Osteocyte (in vitro differentiated cells): ENCODE measurements at places on chromosomes 2 and 18. TPM values are rescaled to one million over a fixed set of nuclear protein-coding genes. Genes with fewer than 3 reads are reported as not detected.
A peak's percentile ranks its signal among the peaks of the same experiment; 100 is the strongest.

- DNase-seq, result no peak
Observed at GRCh38 chr2:241298673-241299072, 16.8 kb downstream of the HDLBP start.

GRCh38 chr2:85727798-85728197, 26.0 kb upstream of the ATOH8 start:
- DNase-seq, result no peak

DNA sequence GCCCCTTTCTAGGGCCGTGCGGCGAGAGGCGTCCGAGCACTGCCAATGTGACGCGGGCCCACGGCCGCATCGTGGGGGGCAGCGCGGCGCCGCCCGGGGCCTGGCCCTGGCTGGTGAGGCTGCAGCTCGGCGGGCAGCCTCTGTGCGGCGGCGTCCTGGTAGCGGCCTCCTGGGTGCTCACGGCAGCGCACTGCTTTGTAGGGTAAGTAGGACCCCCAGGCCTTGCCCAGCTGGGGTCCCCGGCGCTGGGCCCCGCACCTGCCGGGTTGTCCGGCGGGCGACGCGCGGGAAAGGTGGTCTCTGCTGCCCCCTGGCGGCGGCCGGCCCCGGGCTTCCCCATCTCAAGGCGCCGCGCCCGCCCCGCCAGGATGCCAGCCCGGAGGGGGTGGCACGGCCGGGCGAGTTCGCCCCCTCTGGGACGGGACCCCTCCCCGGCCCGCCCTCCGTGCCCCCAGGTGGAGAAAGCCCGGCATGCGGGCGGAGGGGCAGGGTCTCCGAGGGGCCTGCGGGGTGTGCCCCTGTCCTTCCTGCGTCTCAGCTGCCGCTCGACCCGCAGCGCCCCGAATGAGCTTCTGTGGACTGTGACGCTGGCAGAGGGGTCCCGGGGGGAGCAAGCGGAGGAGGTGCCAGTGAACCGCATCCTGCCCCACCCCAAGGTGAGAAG, 1.9 kb downstream of the PRSS56 start:
- no peak for DNase-seq

DNA sequence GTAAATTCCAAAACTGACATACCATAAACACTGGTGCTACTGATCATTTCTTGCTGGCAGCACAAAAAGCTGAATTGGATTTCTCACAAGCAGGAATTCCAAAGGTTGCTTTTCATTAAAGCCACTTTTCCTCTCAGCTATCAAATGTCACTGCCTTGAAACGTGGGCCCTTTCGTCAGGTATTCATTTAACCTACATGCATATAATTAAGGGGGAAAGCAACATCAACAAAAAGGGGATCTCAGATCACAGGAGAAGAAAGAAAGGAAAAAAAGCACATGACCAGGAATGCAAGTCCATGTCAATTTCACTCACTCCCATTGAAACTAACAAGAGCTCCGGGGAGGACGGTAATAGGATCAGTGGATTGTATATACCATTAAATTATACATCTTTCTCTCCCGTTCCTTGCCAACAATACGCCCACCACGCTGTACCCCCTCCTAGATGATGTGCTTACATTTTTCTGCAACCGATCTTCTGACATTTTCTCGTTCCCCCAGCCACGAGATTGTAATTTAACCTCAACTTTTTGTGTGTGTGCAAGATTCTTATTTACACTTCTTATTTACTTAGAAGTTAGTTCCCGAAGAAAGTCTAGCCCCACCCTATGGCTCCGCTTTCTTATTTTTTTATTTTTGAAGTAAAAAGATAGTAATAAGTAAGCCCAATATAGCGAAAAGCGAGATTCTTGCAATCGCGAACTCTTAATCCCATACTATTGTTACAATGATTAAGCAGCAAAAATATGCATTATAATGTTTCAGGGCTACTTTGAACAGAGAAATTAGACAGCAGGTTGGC, 725 bp downstream of the FIGN start:
- no peak for DNase-seq

EML4 gene
- total RNA-seq, result 35.2 and 41.1 TPM in 2 replicates

- no peak for DNase-seq
Observed at GRCh38 chr18:41121116-41121826, 833.8 kb upstream of the PIK3C3 start.

- DNase-seq, result no peak
Observed at GRCh38 chr2:146873646-146874259, 971.1 kb upstream of the ACVR2A start.

- peak; percentile 92 for DNase-seq
Observed at GRCh38 chr2:235135990-235136561, 184.3 kb downstream of the SH3BP4 start.

DNA sequence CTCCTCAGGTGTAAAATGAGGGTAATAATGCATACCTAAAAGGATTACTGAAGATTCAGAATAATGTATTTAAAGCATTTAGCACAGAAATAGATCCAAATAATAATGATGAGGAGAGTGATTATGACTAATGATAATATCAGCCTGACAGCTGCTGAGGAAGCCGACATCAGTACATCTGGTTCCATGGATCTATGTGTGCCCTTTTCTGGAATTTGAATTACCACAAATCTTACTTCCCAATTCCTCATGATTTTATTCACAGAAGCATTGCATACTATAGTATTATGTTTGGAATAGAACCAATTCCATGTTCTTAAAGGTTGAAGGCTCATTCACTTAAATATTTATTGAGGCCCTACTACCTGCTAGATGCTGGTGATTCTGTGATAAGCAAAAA, 248.9 kb upstream of the THUMPD2 start:
- no peak for DNase-seq

GRCh38 chr18:69186162-69186561, 214.5 kb upstream of the DOK6 start:
- DNase-seq, result no peak

DNA sequence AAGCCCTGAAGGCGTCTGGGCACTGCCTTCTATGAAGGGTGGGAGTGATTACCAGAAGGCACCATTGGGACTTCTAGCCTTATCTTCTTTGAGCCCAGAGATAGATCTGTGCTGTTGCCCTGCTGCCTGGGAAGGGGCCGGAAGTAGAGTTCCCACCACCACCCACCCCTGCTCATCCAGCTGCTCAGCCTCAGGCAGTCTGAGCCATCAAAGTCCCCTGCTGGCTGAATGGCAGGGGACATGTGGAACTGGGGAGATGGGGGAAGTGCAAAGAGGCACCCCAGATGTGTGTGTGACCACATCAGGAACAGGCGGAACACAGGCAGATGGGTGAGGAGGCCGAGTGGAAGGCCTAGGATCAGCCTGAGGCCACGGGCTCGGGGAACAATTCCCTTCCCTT, 3.3 kb upstream of the WNT10A start:
- DNase-seq, result no peak

DNA sequence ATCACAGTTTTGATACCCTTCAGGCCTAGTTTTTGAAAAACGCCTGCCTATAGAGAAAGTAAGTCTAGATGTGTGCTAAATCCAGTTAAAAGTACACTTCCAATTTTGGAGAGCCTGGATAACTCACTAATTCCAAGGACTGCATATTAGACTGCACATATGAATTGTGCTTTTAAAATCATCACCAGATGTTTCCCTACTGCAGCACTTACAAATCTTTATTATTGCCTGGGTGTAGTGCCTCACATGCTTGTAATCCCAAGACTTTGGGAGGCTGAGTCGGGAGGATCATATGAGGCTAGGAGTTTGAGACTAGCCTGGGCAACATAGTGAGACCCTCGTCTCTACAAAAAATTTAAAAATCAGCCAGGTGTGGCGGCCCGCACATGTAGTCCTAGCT, 35.9 kb upstream of the HTR2B start:
- no peak for DNase-seq

GKN1 gene
- not detected in 2 replicates for total RNA-seq

- DNase-seq, result no peak
Observed at GRCh38 chr2:182004945-182005520, 19.4 kb downstream of the PPP1R1C start.

GRCh38 chr2:184444623-184445223, 153.6 kb upstream of the ZNF804A start:
- no peak for DNase-seq

DNA sequence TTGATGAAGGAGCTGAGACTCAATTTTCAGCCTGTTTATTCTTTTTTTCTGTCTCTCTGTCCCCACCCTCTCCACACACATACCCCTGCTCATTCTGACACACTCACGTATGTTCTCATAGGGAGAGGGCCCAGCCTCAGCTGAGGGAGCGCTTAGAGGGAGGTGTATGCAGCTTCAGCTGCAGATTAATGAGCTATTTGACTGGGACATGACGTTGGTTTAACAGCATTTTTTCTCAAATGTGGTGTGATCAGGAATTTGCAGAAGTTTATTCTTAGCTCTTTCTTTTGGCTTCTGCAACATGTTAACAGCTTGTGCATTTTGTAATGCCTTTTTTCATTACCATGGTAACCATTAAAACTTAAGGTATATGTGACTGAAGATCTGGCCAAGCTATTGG, 1547.1 kb upstream of the PIK3C3 start:
- DNase-seq, result no peak

TEKT4 gene
- not detected in 2 replicates for total RNA-seq

GRCh38 chr2:19357402-19358241, 801 bp downstream of the OSR1 start:
- peak; percentile 81 for DNase-seq

FIGN gene
- total RNA-seq, result 35.3 and 37.7 TPM in 2 replicates

- no peak for DNase-seq
Observed at GRCh38 chr2:1550658-1551316, 137.5 kb downstream of the TPO start.

DNA sequence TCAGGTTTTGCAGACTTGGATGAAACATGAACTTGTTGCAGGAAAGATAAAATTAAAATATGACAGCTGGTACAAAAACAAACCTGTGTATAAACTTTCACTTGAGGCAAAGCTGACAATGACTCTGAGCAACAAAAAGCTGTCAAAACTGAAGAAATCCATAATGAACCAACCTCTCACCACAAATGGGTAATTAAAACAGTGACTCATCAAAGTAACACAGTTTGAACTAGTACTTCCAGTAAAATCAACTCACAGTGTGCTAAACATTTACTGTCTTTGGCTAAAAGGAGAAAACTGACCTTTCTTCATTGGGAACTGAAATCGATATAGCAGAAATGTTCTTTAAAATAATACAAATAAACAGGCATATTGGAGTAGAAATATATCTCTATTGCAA, 209.7 kb downstream of the WDPCP start:
- DNase-seq, result no peak

DNA sequence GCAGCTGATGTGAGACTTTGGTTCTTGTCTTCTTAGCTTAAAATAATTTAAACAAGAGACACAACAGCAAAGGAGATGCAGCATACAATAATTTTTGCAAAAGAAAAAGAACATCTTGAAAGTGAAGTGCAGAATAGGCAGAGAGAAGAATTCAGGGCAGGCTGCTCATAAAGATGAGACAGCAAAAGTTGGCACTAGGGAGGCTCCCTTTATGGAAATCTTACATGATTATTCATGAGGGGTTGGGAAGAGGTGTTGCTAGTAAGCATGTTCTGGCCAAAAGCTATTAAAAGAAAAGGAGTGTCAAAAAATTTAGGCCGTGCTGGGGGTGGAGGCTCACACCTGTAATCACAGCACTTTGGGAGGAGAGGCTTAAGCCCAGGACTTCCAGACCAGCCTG, 4.2 kb upstream of the ALPP start:
- no peak for DNase-seq

DNA sequence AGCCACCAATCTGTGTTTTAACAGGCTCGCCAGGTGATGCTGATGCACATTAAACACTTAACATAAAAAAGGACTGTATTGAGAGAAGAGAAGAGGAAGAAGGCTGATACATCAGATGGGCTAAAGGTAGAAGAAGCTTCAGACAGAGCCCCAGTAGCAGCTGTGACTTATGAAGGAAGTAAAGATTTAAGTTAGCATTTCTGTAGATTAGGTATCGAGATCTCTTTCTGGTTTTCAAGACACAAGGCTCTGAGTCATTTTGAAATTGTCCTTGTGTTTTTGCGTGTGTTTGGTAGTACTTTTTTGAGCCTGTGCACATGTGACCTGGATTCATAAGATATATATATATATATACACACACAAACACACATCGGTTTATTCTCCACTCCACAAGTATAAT, 40.6 kb upstream of the GCFC2 start:
- no peak for DNase-seq

GRCh38 chr2:11540996-11541692, 7.3 kb downstream of the GREB1 start:
- no peak for DNase-seq

GRCh38 chr18:21743166-21743832, 2.7 kb downstream of the MIB1 start:
- no peak for DNase-seq

GRCh38 chr2:2229626-2230432, 101.2 kb downstream of the MYT1L start:
- no peak for DNase-seq

WBP1 gene
- 86.3 and 96.1 TPM in 2 replicates for total RNA-seq

DNA sequence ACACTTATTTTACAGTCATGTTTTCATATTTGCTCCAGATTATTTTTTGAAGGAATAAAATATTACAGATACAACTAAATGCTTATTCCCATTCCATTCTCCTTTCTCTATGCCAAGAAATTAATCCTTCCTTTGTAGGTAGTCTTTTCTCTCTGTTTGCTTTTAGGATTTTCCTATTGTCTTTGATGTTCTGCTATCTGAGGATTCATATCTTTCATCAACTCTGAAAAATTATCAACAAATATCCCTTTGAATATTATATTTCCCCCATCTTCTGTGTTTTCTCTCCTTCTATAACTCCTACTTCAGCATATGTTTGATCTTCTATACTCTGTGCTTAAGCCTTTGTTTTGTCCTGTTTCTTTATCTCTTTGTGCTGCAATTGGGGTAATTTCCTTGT, 260.4 kb upstream of the RBMS1 start:
- no peak for DNase-seq

GRCh38 chr18:59275406-59275949, 2.2 kb upstream of the RAX start:
- DNase-seq, result no peak

GRCh38 chr2:23500836-23501235, 115.9 kb downstream of the KLHL29 start:
- DNase-seq, result no peak

KLHL41 gene
- total RNA-seq, result 0.89 and 1.5 TPM in 2 replicates

DNA sequence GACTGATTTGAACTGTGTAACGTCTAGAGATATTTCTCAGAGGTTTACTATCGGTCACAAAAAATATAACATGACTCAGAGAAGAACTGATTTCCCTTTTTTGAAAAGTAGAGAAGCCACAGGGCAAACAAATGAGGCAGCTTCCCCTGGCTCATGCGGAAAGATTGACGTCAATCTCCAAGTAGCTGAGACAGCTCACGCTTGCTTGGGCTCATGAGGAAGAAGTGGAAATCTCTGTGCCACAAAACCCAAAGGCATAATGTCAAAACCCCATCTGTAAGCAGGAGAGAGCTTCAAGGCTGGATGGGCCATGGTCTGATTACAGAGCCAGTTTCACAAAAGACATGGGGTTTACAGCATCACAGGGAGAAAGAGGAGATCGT, 188.1 kb downstream of the ARL4C start:
- no peak for DNase-seq

- peak; percentile 66 for DNase-seq
Observed at GRCh38 chr2:131038258-131039100, 54.8 kb downstream of the FAM168B start.

GRCh38 chr2:229223107-229223506, 48.0 kb downstream of the PID1 start:
- no peak for DNase-seq

GRCh38 chr2:101199251-101199791, 48.1 kb upstream of the TBC1D8 start:
- DNase-seq, result no peak
